GM03348 (cell line): ENCODE measurements at places on chromosomes 11 and 22.

GRCh38 chr22:32587449-32587848 is 112.8 kb downstream of the FBXO7 start:
- no peak for DNase-seq

GRCh38 chr11:67033661-67034166 is 10.8 kb downstream of the SYT12 start:
- DNase-seq, result peak; percentile 91

DNA sequence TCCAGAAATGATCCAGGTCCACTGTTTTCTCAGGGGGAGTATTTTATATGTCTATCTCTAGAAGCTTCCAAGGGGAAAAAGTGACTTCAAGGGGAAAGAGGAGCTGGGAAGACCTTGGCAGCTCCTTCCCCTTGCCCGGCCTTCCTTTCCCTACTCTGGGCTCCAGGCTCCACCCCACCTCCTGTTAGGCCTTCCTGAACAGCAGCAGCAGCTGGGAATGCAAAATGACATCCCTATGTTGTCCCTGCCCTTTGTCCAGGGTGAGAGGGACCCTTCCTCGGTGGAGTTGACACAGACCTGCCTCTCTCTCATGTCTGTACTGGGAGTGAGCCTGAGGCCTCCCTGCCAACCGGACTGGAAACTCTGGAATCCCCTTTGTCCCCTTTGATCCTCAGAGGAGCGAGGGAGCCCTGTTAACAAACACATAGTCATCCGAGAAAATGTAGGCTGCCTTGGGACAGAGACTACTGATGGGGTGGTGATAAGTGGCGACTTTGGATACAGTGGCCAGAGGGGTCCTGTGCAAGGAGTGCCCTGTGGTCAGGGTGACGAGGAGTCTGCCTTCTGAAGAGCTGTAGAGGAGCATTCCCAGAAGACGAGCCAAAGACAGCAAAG is 9.0 kb upstream of the MALAT1 start:
- DNase-seq, result no peak

GRCh38 chr11:2298795-2299761 is 2.6 kb downstream of the C11orf21 start:
- DNase-seq, result no peak

DNA sequence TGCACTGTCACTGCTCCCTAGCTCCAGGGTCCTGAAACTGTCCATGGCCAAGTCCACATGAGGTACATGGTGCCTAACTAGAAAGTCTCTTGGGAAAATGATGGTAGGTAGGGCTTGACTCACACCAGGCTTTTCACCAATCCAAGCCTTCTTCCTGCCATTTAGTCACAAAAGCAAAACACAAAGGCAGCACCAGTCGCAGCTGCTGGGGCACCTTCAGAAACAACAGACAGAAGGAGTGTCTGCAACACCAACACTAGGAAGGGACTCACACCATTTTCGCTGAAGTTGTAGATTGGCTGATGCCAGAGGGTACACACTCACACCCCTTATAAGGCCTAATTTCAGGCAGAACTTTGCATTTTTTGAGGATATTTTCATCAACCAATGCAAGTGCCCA is 55.7 kb downstream of the SYTL2 start:
- no peak for DNase-seq
